ENCODE measurements at places on chromosomes 12 and 14.

GRCh38 chr14:52089218-52089617, 20.4 kb upstream of the NID2 start:
- DNase-seq, result no peak

- no peak for DNase-seq
Measured at GRCh38 chr12:12521044-12521485, 41.6 kb downstream of the DUSP16 start.

DNA sequence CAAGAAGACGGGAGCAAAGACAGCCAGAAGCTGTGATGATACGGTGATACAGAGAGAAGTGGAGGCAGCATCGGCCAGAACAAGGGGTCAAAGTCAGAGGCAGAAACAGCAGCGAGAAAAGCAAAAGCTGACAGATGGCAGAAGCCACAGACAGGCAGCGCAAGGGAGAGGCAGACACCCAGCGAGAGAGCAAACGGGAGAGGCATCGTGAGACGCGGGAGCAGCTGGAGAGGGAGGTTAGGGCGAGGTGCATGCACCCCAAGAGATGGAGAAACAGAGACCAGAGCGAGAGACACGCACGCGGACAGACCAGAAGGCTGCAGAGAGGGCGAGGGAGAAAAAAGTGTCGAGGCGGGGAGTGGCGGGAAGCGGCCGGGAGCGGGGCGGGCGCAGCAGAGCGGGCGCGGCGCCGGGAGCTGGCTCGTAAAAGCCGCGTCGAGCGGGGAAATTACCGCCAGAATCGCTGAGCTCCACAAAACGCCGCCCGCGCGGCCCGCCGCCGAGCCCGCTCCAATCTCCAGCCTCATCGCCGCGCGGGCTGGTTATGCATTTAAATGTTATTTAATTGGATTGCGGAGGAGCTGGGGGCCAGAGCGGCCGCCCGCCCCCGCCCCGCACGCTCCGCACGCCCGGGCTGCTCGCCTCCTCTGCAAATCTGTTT, 15.6 kb downstream of the SMUG1 start:
- peak; percentile 79 for DNase-seq

- DNase-seq, result peak; percentile 54
Measured at GRCh38 chr14:97618401-97618800, 821.2 kb downstream of the VRK1 start.

- DNase-seq, result no peak
Measured at GRCh38 chr12:65649126-65649525, 175.2 kb upstream of the HMGA2 start.

GRCh38 chr12:119589097-119589496, 4.5 kb upstream of the TMEM233 start:
- DNase-seq, result no peak

GRCh38 chr14:88981948-88982347, 157.5 kb downstream of the TTC8 start:
- DNase-seq, result no peak

GRCh38 chr12:56029166-56029519, 8.3 kb downstream of the IKZF4 start:
- DNase-seq, result no peak

DNA sequence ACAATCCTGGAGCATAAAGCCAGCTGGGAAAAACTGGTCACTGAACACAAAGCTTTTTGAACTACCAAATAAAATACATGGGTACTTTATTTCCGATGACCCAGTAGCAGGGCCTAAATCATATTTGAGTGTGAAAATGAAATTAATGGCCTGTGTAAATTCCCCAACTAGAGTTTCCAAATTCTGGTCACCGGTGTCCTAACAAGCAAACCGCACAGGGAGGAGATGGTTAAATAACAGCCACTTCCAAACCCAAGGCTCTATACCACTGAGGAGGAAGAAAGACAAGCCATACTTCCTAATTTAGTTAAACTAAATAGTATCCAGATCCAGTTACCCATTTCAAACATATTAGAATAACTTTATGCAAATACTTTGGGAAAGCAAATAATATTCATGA, 40.1 kb upstream of the DUSP6 start:
- no peak for DNase-seq

Data from activated CD4-positive, alpha-beta T cell treated with anti-CD3 and anti-CD28 coated beads, Interleukin-2, amount 10 ng/mL, durations not matched to agents 24 days and 14 days (primary cell).